ENCODE measurements at places on chromosomes 11 and 22. TPM values are rescaled to one million over a fixed set of nuclear protein-coding genes. Genes with fewer than 3 reads are reported as not detected.

- no peak overlapping the region for H3K27ac ChIP-seq
- no peaks in the 10 kb centered on the region for H3K4me1 ChIP-seq
- no peaks in the 10 kb centered on the region for H3K27me3 ChIP-seq
- DNase-seq, result no peak
Measured at GRCh38 chr22:41152902-41153301, 52.2 kb upstream of the L3MBTL2 start.

DNA sequence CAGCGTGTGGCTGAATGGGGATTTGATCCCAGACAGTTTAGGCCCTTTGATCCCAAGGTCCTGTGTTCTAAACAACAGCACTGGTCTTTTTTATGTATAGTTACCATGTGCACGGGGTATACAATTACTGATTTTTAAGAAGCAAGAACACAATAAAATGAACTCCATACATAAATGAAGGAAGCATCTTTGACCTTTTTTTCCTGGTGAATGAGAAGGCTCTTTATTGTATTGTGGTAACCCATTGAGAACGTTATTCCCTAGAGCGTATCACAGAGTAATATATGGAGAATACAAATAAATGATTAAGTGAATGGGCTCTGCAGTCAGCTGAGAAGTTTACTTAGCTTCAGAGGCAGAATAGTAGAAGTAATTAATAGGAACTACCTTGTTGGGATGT is 563.6 kb downstream of the NTM start:
- no peak for DNase-seq
- H3K4me1 ChIP-seq, result no peaks in the 10 kb centered on the region
- no peak overlapping the region for H3K4me3 ChIP-seq
- no peaks in the 10 kb centered on the region for H3K36me3 ChIP-seq
- peaks cover 2% of the 10 kb centered on the region for H3K27me3 ChIP-seq

Gene NECTIN1
- polyA plus RNA-seq, result 0.53 TPM

DNA sequence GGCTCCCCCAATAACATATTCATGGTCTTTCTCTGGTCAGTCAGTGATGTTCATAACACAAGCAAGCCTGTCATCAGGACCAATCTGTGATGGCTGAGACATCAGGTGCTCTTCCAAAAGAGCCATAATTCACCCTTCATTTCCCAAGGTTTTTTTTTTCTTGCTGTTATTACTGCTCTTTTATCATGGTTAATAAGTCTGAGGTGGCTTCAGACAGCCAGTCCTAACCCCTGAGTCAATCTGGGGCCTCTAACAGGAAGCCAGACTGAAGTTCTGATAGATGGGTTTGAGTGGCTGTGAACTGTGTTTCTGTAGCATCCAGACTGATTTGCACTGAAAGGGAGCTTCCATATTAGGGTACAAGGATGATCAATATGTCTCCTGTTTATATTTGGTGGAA is 8.8 kb downstream of the EHF start:
- peaks cover 17% of the 10 kb centered on the region for H3K4me1 ChIP-seq
- H3K27me3 ChIP-seq, result no peaks in the 10 kb centered on the region
- no peak overlapping the region for H3K27ac ChIP-seq
- no peaks in the 10 kb centered on the region for H3K36me3 ChIP-seq
- no peak overlapping the region for H3K4me3 ChIP-seq

GRCh38 chr22:41431656-41432055 is 14.9 kb downstream of the TOB2 start:
- DNase-seq, result no peak
- peaks cover 46% of the 10 kb centered on the region for H3K36me3 ChIP-seq
- H3K27me3 ChIP-seq, result no peaks in the 10 kb centered on the region
- H3K4me1 ChIP-seq, result no peaks in the 10 kb centered on the region
- no peak overlapping the region for H3K4me3 ChIP-seq

Gene TMA7B
- 0.13 TPM for polyA plus RNA-seq

GRCh38 chr11:10496296-10496936 is 41.4 kb downstream of the AMPD3 start:
- H3K4me1 ChIP-seq, result peaks cover 12% of the 10 kb centered on the region
- no peak overlapping the region for H3K27ac ChIP-seq
- H3K4me3 ChIP-seq, result no peak overlapping the region
- no peak for DNase-seq
- peaks cover 98% of the 10 kb centered on the region for H3K36me3 ChIP-seq

Gene CASP1
- 460 TPM for polyA plus RNA-seq

DNA sequence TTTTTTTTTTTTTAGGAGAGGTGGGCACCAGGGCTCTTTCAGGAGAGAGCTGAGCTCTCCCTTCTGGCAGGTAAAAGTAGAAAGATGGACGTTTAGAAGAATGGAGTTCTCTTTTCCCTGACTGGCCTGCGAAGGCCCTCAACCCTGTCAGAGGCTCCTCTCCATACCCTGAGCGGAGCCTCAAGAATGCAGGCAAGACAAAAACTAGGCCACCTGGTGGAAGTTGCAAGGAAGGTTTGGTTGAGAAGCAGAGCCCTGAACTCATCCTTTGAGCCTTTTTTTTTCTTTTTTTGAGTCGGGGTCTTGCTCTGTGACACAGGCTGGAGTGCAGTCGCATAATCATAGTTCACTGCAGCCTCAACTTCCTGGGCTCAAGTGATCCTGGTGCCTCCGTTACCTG is 1.4 kb downstream of the OTOG start:
- H3K36me3 ChIP-seq, result no peaks in the 10 kb centered on the region
- DNase-seq, result no peak
- H3K27me3 ChIP-seq, result peaks cover 9% of the 10 kb centered on the region
- no peak overlapping the region for H3K27ac ChIP-seq

Gene ALDH3B1
- 79.8 TPM for polyA plus RNA-seq

Gene MMP10
- polyA plus RNA-seq, result not detected

Gene MYOD1
- polyA plus RNA-seq, result not detected

DNA sequence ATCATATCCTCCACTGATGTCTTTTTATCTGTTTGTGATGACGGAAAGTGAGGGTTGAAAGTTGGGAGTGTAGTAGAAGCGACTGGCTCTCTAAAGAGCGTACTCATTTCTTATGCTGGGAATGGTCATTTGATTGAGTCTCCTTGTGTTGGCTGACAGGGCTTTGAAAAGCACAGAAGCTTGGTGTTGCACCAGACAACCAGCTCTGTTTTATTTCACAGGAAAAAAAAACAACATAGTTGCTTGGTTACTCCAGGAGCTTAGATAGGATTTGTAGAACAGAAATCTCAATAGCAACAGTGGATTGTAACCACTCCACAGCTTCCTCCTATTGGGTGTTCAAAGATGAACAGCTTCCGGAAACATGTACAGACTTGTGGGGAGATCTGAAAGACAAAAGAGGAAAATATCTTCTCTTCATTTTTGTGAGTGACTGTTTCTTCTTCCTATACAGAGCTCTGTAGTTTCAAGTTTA is 2.7 kb downstream of the RBM14 start:
- peak overlapping the region; percentile 99 for H3K27ac ChIP-seq
- H3K27me3 ChIP-seq, result no peaks in the 10 kb centered on the region
- H3K36me3 ChIP-seq, result peaks cover 15% of the 10 kb centered on the region
- peak; percentile 89 for DNase-seq

All from CD14-positive monocyte (primary cell).